ENCODE measurements at places on chromosomes 5 and 9.
A peak's percentile ranks its signal among the peaks of the same experiment; 100 is the strongest.

DNA sequence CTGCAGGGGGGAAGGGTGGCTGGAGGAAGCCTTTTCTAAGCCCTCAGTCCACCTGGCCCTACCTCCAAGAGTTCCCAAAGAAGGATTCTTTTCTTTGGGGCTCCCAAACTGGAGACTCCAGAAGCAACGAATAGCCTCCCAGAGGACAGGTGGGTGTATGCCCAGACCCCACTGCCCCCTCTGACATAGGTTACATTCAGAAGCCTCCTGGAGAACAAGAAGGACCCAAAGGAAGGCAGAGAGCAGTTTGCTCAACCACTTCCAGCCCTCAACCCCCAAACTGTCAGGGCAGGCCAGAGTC lies 10.3 kb downstream of the HK3 start:
- DNase-seq: no peak

DNA sequence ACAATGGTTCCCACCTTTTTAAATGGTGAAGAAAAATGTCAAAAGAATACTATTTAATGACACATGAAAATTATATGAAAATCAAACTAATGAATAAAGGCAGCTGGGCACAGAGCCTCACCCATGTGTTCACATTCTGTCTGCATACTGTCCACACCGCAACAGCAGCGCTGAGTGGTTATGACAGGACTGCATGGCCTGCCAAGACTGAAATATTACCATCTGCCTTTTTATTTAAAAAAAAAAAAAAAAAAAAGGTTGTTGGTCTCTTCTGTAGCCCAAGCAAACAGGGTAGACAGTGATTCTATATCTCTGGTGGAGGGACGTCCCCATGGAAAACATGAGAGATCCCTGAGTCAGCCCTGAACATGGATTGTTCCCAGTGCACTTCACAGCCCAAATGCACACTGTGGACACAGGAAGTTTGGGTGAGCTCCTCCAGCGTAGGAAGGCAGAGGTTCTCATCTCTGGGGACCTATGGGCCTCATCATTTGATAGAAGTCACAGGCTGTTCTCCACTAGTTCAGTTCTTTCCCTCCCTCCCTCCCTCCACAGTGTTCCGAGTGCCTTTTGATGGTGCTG lies 44.9 kb upstream of the SHC3 start:
- no peak for DNase-seq

- DNase-seq: no peak
These were observed 182.8 kb downstream of the CACNA1B start for GRCh38 chr9:138060365-138060764.

DNA sequence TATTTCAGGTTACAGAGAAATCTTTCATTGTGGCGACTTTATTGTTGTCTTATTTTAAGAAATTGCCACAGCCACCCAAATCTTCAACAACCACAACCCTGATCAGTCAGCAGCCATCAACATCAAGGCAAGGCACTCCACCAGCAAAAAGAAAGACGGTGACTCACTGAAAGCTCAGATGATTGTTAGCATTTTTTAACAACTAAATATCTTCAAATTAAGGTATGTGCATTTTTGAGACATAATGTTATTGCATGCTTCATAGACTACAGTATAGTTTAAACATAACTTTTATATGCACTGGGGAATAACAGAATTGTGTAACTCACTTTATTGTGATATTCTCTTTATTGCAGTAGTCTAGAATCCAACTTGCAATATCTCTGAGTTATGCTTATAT lies 263.4 kb downstream of the TMEM232 start:
- DNase-seq: peak; percentile 8

DNA sequence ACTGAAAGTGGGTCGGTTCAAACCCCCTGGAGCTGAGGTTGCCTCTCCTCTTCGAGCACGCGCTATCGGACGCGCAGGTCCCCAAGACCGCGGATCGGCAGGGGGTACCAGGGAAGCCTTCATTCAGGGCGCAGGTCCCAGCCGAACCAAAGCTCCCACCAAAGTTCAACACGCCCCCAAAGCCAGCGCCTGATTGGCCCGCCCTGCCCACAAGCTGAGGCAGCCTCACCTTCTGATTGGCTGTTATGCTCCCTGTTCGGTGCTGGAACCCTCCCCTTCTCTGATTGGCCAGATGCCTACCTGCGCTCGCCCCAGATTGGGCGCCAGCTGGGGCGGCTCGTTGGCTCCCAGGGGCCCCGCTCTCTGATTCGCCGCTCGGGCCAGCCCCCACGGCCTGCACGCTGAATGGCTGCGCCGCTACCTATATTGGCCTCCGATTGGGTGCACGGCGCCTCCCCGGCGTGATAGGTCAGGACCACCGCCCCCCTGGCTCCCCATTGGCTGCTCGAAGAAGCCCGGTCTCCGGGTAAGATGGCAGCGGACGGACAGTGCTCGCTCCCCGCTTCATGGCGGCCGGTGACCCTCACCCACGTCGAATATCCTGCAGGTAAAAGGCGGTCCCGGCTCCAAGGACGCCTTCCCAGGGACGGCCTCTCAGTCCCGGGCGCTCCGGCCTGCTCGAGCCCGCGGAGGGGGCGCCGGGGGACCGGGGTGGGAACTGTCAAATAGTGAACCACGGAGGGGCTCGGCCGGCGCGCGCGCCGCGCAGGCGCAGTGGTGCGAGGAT lies at the start of gene DOLPP1:
DOLPP1 (plus strand) TSS at position 511 of the 787 bp plus-strand sequence; CDS start at position 532, 21 bp downstream.
- peak; percentile 100 for DNase-seq

- no peak for DNase-seq
These were observed 86.1 kb downstream of the TMEM167A start for GRCh38 chr5:82991059-82991458.

DNA sequence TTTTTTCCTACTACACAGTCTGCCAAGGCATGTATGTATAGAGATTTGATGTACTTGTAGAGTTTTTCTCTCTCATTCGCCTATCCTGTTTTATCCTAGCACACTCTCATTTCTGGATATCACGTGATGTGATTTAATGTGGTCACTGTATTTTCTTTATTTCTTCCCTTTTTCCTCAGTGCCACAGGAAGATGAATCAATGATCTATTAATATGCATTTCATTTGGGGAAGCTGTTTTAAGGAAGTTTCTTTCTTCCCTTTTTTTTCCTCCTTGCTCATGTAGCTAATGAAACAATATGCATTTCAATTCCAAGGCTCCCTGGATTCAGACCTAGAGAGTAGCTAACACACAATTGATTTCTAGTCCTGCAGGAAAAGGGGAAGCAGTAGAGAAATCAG lies 506.3 kb upstream of the WWC1 start:
- no peak for DNase-seq

DNA sequence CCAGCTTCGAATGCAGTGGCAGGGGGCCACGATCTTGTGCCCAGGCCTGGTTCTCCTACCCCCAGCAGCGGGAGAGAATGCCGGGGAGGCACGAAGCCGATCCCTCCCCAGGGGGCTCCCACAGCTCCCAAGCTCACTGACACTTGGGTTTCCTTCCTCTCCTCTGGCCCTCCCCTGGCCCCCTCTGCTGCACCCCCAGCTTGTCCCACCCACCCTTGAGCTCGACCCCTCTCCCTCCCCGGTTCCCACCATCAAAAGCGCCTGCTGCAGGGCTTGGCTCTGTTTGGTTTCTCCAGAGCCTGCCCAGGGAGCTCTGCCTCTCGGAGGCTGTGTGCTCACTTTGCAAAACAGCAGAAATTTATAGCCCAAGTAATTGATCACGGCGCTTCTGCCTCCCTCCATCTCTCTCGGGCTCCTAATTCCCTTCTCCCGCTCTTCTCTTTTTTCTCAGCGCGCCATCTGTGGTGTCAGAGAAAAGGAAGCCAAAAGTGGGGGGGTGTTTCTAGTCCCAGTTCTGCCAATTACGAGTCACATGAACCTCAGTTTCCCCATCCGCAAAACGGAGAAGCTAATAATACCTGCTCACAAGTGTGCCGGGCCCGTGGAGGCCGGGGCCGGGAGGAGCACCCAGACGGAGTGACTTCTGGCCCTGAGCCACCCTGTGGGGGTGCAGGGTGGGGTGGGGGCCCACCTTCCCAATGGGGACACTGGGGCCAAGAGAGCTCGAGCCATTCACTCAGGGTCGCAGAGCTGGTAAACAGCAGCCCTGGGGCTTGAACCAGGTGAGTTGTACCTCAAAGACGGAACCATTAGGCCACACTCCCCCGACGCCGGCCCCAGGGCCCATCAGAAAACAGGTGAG lies 141.2 kb upstream of the IER5L start:
- no peak for DNase-seq

- peak; percentile 93 for DNase-seq
These were observed 123.6 kb upstream of the CCDC112 start for GRCh38 chr5:115419846-115420585.

GRCh38 chr9:130982636-130983358 lies 26.2 kb upstream of the LAMC3 start:
- no peak for DNase-seq

DNA sequence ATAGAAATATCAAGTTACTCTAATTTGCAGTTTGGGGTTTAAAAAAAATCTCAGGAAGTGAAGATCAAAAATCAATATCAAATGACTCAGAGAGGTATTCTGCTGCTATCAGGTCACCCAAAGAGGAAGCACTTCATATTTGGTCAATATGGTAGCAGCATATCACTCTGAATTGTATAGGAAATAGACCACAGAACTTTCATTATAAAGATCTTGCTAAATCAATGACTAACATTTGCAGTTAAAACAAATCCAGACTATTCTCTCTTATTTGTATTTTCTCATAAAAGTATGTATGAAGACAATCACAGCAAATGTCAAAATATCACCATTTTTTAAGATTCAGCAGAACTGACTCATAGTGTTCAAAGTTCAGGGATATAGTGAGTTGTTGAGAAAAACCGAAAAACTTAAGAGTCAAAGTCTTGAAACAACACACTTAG lies 105.8 kb upstream of the PCSK1 start:
- DNase-seq: no peak

GRCh38 chr5:19547640-19548039 lies 440.4 kb downstream of the CDH18 start:
- peak; percentile 79 for DNase-seq

- peak; percentile 48 for DNase-seq
These were observed 3.6 kb upstream of the AGPAT2 start for GRCh38 chr9:136690806-136691261.

DNA sequence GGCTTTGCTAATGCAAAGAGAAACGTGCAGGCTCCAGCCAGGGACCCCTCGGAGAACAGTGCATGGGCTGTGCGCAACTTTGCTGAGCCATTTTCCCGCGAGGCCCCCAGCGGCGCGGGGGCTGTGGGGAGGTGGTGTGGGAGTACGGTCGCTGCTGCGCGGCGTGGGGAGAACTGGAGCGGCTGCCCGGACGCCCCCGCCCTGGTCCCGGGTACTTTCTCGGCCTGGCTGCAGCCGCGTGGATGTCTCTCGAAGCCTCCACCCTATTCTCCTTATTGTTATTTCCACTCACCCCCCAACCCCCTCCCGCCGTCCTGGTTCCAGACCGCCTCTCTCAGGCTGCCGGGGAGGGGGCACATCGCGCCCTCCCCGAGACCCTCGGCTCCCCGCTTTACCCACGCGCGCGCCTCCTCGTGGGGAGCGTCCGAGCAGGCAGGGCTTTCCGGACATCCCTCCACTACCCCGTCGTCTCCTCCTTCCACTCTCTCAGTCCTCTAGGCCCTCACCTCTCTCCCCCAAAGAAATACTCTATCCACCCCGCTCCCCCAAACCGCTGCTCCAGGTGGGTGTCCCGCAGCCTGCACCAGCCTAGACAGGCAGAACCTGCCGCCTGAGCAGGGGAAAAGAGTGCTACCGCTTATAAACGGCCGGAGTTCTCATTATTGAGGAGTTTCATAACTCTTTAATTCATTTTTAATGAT lies 68.6 kb upstream of the TBCA start:
- peak; percentile 34 for DNase-seq

GRCh38 chr9:121210536-121210935 lies 8.9 kb upstream of the RAB14 start:
- peak; percentile 75 for DNase-seq

DNA sequence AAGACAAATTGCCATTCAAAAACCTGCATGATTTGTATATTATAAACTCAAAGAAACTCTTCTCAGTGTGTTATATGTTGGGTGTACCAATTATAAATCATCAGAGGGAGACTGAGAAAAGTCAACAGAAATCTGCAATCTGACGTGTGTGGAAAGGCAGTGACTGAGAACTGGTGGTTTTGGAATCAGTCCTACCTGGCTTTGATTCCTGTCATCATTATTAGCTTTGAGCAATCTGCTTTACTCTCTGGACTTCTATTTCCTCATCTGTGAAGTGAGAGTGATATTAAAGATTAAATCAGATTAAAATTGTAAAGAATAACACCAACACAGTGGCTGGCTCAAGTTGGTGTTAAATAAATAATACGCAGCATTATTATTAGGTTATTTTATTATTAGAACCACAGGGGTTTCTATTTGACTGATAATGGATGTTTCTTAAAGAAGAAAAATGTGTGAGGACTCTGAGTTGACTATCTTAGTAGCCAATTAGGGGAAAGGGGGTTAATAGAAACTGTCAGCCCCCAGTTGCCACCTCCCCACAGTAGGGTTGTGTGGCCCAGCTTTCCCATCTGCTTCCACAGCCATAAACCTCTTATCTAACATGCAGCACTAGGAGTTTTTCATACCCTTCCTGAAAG lies 59.6 kb downstream of the SNCAIP start:
- peak; percentile 7 for DNase-seq

GRCh38 chr5:154521756-154522155 lies 43.7 kb upstream of the HAND1 start:
- DNase-seq: no peak

DNA sequence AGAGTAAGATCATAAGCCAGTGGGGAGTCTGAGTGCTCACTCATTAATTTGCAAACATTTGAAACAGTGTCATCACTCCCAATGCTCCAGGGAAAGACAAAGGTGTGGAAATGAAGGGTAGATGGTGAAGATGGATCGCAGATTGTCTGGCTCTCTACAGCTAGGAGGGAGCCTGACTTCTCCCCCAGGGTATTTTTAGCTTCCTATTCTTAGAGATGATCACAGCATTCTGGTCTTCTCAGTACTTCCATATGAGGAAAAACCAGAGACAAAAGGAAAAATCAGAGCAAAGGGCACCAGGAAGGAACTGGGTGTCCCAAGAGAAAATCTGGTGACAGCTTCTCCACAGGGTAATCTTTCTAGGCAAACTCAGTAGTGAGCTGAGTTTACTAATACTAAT lies 401.9 kb upstream of the GRIA1 start:
- no peak for DNase-seq

DNA sequence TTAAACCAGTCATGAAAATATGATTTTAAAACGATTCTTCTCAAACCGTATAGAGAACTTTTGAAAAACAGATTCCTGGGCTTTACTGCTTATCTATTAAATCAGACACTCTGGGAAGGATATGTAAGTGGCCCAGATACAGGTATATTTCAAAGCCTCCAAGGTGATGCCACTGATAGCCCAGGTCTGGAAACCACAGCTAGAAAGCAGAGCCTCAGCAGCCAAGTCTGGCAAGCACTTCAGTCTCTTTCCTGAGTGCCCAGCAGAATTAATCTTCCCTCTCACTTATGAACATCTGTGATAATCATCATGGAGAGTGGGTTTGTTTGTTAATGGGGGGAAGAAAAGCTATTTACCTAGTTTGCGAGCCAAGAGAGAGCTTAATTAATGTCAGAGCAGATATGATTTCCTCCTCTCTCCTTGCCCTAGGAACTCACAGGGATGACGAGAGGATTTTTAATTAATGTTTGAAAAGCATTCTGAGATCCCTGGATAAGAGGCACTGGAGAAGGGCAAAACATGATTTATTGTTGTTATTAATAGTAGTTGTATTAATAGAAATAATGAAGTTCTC lies 368.4 kb downstream of the TLE1 start:
- DNase-seq: no peak

All from astrocyte of the hippocampus (primary cell).